ENCODE measurements at places on chromosomes 5 and 9.

- DNase-seq = no peak
These were observed 76.5 kb upstream of the SARDH start for GRCh38 chr9:133814586-133815208.

DNA sequence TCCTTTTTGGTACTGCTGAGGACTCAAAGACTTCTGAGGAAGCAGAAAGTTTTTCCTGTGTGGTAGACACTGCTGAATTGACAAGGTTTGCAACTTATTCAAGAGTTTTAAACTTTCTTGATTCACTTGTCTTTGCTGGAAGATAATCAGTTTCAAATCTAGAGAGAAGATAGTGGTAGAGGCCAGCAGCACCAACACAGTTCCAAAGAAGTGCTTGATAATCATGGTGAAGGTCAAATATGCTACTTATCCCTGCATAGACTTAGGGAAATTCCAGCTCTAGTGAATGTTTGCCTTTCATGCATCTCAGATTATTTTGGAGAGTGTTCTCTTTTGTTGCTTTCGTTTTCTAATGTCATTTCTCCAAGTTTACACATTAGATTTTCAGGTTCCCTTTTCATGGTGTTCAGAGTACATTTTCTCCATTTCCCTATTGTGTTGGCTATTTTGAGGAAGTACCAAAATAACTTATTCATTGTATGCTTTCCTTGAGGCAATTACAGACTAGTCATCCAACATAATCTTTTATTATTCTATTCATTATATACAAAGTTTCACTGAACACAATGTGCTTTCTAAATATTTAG, 550 bp downstream of the IFNE start:
- DNase-seq = no peak

- DNase-seq = no peak
These were observed 131.4 kb downstream of the OXCT1 start for GRCh38 chr5:41738710-41739354.

GRCh38 chr5:36066540-36067210, at the start of gene UGT3A2:
UGT3A2 (minus strand) TSS chr5:36066882; CDS start chr5:36066789, 93 bp downstream.
- no peak for DNase-seq

DNA sequence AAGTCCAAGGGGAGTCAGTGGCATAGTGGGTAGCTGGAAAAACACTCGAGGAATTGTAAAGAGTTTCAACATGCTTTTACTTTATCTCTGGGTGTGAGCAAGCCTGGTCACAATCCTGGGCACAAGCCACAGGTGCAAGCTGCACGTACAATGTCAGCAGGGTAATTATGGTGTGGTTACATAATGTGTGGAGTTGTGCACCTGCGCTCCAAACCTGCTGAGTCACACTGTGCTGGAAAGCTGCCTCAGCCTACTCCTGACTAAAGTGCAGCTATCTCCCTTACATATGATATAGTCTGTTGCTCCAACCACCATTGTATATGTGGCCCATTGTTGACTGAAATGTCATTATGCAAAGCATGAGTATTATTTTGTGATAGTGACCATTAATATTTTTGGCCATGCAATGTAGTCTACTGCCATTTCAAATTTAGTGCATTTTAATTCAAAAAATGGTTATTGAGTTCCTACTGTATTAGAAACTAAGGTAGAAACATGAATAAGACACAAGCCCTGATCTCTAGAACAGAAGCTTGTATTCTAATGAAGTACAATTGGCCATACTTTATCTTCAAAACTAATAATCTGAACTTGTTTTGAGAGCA, 160.9 kb upstream of the SLC30A5 start:
- no peak for DNase-seq

DNA sequence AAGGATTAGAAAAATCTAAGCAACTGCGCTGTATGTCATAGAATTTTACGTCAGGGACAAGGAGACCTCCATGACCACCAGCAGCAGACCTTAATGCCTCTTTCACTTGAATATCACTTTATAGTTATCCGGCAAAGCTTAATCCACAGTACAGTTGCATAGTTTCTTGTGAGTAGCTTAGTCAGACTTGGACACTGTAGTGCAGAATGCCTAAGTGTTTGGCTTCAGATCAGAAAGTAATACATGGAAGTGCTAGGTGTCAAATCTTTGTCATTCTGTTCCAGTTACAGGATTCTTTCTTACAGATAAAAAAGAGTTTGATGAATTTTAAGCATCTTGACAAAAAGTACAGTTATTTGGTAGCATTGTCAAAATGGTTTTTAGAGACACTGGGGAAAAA, 239.9 kb upstream of the PAPPA start:
- no peak for DNase-seq

DNA sequence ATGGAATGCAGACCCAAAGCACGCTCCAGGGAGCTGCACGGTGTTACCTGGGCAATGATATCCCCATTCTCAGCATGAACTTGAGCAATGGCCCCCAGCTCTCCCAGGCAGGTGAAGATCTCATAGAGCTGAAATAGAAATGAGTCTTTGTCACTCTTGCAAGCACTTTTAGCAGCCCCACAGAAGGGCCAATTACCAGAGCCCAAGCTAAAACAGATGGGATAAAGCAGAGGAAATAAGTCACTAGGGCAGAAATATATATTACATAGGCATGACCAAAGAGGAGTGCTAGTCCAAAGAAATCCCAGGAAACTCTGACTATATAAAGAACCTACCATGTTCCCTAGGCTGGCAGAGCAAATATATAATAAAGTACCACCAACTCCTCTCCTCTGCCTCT, 97.3 kb downstream of the DPYSL3 start:
- no peak for DNase-seq

GRCh38 chr9:16930578-16930977, 60.1 kb upstream of the BNC2 start:
- no peak for DNase-seq

DNA sequence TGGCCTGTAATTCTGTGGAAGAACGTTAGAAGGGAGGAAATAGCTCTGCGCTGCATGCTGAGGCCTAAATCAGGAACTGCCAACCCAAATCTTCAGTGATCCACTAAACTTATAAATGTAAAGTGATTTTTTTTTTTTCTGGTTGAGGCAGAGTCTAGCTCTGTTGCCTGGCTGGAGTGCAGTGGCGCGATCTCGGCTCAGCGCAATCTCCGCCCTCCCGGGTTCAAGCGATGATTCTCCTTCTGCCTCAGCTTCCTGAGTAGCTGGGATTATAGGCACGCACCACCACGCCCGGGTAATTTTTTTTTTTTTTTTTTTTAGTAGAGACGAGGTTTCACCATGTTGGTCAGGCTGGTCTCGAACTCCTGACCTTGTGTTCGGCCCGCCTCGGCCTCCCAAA, 717.4 kb upstream of the FAM174A start:
- DNase-seq = no peak

DNA sequence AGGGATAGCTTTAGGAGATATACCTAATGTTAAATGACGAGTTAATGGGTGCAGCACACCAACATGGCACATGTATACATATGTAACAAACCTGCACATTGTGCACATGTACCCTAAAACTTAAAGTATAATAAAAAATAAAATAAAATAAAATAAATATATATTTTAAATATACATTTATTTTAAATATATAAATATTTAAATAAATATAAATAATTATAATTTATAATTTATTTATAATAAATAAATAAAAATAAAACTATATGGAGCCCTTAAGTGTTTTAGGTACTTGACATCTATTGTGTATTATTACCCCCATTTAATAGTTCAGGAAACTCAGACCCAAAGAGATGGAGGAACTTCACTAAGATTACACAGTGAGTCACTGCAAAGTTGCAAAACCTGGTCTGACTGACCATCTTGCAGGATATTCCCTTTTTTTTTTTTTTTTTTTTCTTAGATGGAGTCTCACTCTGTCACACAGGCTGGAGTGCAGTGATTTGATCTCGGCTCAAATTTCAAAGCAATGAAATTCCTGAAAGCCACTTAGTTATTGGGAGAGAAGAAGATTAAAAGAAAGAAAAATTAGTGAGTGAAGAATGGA, 5.8 kb upstream of the C5orf52 start:
- DNase-seq = no peak

GRCh38 chr9:132141948-132142594, 19.8 kb upstream of the NTNG2 start:
- DNase-seq = no peak

- DNase-seq = no peak
These were observed 535.1 kb downstream of the ELAVL2 start for GRCh38 chr9:23290973-23291372.

DNA sequence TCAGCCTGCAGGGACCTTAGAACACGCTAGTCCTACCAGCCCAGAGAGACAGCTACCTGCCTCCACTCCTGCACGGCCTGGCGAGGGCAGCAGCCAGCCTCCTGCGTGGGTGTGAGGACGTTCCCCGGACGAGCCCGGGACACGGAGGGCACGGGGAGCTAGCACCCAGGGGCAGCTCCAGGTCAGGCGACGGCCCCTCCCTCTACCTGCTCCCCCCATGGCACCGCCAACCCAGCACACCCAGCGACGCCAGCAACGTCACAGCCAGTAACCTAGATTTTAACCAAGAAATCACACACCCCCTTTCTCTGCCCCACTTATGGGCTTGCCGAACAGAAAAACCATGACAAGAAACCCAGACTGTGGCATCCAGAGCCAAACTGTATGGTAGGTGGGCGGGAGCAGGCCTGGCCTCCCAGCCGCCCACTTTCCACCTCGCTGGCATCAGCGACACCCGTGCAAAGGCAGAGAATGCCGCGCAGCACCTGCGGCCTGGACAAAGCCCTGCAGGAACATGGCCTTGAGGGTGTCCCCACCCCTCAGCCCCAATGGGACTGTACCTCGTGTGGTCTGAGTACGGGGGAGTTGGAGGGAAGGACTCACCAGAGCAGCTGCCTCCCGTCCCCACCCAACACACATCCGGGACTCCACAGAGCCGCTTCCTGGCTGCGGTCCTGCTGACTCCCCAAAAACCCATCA, 47.9 kb downstream of the NACC2 start:
- DNase-seq = no peak

DNA sequence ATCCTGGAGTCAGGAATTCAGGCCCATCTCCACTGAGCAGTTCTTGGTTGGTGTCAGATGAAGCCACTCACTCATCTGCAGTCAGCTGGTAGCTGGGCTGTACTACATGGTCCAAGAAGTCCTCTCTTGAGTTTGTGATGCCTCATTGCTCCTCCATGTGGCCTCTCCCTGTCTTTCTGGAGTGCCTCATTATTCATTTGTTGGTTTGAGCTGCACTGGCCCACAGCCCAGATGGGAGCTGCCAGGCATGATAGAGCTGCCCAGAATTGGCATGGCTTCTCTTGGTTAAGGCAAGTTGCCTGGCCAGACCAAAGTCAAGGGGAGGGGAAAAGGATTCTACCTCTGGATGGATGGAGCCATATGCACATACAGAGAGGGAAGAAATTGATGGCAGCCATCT, 8.0 kb downstream of the PTCD2 start:
- DNase-seq = no peak

DNA sequence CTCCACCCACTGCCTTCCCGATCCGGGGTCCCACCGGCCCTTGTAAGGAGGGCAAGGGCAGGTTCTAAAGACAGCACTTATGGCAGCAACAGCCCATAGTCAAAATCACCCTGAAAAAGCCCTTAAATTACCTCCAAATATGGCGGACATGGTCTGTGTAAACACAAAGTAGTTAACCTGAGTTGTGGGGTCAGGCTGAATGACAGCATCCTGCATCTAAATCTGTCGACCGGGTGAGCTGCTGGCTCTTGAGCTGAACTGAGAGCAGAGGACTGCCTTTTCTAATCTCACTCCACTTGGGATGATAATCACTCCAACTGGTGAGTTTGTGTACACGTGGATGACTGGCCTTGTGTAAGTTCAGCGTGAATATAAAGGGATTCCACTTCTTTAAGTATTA, 249.6 kb downstream of the DENND1A start:
- no peak for DNase-seq

DNA sequence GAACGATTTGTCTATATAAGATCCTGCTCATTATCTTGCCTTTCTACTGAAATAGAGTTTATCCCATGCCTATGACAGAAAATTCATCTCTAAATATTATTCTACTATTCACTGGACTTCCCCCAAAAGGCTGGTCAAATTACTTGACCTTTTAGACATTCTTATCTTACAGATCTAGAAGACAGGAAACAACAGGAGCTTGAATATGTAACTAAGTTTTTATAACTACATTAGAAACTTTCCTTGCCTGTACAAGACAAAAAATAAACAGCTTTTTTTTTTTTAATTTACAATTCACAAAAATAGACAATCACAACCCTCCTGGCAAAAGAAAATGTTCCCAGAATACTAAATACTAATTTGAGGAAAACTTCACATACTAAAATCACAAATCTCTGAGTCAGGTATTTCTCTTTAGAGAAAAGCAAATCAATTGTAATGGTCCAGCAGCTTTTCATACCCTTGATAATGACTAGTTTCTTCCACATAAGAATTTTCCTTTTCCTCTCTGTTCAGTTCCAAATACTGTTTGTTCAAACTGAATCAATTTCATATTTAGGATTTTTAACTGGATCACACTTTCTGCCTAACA, 68.6 kb downstream of the MLLT3 start:
- no peak for DNase-seq

- no peak for DNase-seq
These were observed 61.3 kb downstream of the S1PR3 start for GRCh38 chr9:89052470-89053097.

- DNase-seq = no peak
These were observed 128.5 kb upstream of the FAM174A start for GRCh38 chr5:100406640-100407039.

GRCh38 chr9:2335260-2335659, 286.3 kb upstream of the VLDLR start:
- DNase-seq = no peak

- no peak for DNase-seq
These were observed 299.7 kb downstream of the IZUMO3 start for GRCh38 chr9:24245988-24246387.

DNA sequence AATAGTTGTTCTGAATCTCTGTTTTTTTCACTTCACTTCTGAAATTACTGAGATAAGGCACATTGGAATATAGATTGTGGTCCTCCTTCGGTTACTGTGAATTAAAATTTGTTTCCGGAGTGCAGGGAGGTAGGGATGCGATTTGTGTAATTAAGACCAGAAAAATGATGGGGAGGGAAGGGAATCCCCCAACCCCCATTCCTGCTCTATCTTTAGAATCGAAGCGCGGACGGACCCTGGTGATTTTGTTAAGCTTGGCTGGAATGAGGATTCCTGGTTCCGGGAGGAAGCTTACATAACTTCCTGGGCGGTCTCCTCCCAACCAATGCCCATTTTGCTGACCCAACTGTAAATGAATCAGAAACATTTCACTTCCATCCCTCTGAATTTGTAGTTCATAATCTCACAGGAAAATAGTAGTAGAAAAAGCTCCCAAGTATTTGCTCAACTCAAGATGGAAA, 220.1 kb upstream of the MSX2 start:
- DNase-seq = no peak

GRCh38 chr9:131318231-131319085, 28.9 kb downstream of the PLPP7 start:
- DNase-seq = no peak

- DNase-seq = no peak
These were observed 292.9 kb upstream of the MSX2 start for GRCh38 chr5:174431504-174431903.

- no peak for DNase-seq
These were observed 116.8 kb upstream of the PAM start for GRCh38 chr5:102638316-102638715.
